WTC11 (cell line): ENCODE measurements at places on chromosomes 13 and 19. TPM values are rescaled to one million over a fixed set of nuclear protein-coding genes. Genes with fewer than 3 reads are reported as not detected.

- H3K27ac ChIP-seq, result no peak overlapping the region
Measured at GRCh38 chr13:31213651-31214289, 14.0 kb downstream of the B3GLCT start.

DNA sequence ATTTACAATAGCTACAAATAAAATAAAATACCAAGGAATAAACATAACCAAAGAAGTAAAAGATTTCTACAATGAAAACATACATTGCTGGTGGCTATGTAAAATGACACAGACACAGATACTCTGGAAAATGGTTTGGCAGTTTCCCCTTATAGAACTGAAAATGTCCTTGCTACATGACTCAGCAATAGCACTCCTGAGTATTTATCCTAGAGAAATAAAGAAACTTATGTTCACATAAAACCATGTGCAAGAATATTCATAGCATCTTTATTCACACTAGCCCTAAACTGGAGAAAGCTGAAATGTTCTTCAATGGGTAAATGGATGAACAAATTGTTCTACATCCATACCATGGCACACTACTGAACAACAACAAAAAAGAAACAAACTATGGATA lies 100.2 kb upstream of the RFC3 start:
- peaks cover 5% of the 10 kb centered on the region for H3K36me3 ChIP-seq
- peaks cover 5% of the 10 kb centered on the region for H3K4me1 ChIP-seq
- H3K4me3 ChIP-seq, result no peak overlapping the region
- DNase-seq, result no peak

GRCh38 chr13:37429976-37430375 lies 168.6 kb downstream of the POSTN start:
- DNase-seq, result no peak
- no peaks in the 10 kb centered on the region for H3K27me3 ChIP-seq
- H3K4me1 ChIP-seq, result no peaks in the 10 kb centered on the region
- no peak overlapping the region for H3K27ac ChIP-seq
- no peaks in the 10 kb centered on the region for H3K36me3 ChIP-seq

Gene URAD
- total RNA-seq, result not detected in 3 replicates

Gene NTN5
- total RNA-seq, result 0.28 to 0.39 TPM (median 0.37 TPM) in 3 replicates
